Uterine smooth muscle cell (primary cell): ENCODE measurements at places on chromosomes 13 and 19. TPM values are rescaled to one million over a fixed set of nuclear protein-coding genes. Genes with fewer than 3 reads are reported as not detected.

Gene LILRB4
- total RNA-seq, result not detected in 2 replicates

Gene OR4F17
- total RNA-seq, result not detected in 2 replicates

Gene IRGC
- total RNA-seq, result not detected in 2 replicates

Gene TNFSF11
- 0.22 TPM in 1 of 2 replicates, not detected in the other for total RNA-seq

Gene RASL11A
- total RNA-seq, result 12.9 and 18.8 TPM in 2 replicates

Gene AMER2
- total RNA-seq, result under 0.01 TPM in 1 of 2 replicates, not detected in the other

Gene SPPL2B
- total RNA-seq, result 38.5 and 39.9 TPM in 2 replicates

Gene ARGLU1
- 49.8 and 52.6 TPM in 2 replicates for total RNA-seq

Gene CD22
- total RNA-seq, result 0.25 and 0.55 TPM in 2 replicates

Gene MIPEP
- 39.4 and 57.5 TPM in 2 replicates for total RNA-seq

Gene ATP1A3
- total RNA-seq, result 0.11 and 0.37 TPM in 2 replicates

Gene FCER2
- total RNA-seq, result not detected in 2 replicates

Gene NKG7
- not detected in 2 replicates for total RNA-seq

Gene METTL21C
- not detected in 2 replicates for total RNA-seq

Gene MRPL34
- total RNA-seq, result 33.4 and 35.2 TPM in 2 replicates

Gene TUBB4A
- not detected in 2 replicates for total RNA-seq

Gene MAP1S
- 15.7 and 16.2 TPM in 2 replicates for total RNA-seq

Gene CGB5
- not detected in 2 replicates for total RNA-seq

Gene ATP13A1
- 110 and 138 TPM in 2 replicates for total RNA-seq

Gene VASP
- 79.4 and 119 TPM in 2 replicates for total RNA-seq
